ENCODE measurements at places on chromosomes 7 and 10.

DNA sequence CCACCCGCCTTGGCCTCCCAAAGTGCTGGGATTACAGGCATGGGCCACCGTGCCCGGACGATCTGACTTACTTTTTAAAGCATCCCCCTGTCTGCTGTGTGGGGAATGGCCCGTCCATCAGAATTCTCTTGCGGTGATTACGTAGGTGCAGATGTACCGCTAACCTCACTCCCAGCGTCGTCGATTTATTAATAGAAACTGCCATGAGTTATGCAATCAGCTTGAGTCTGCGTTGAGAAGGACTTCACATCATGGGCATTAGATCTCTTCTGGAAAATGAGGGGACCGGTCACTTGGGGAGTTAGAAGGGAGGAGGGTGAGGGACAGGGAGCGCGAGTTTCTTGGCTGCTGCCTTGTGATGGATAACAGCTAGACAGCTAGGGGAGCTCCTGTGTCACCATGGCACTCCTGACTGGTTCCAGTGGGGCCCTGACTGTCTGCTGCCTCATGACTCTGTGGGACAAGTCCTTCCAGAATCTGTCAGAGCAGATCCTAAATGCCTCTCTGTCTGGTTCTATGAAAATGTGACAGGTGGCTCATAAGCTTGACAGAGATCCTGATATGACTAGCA is 35.2 kb downstream of the POR start:
- no peak for DNase-seq

DNA sequence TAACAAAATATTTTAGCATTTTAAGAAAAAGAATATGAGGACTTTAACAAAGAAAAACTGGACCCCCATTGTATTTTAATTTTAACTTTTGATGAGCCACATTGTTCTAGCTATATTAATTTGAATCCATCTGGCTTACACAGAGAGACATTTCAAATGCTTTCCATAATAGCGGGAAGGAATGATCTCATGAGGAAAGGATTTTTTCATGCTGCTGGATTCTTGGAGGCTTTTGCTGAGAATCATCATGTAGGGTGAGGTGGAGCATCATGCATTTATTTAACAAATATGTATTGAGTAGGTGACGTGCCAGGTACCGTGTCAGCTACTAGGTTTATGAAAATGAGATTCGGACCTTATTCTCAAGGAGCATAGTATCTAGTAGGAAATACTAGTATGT is 1006.3 kb downstream of the SORCS1 start:
- DNase-seq: no peak

DNA sequence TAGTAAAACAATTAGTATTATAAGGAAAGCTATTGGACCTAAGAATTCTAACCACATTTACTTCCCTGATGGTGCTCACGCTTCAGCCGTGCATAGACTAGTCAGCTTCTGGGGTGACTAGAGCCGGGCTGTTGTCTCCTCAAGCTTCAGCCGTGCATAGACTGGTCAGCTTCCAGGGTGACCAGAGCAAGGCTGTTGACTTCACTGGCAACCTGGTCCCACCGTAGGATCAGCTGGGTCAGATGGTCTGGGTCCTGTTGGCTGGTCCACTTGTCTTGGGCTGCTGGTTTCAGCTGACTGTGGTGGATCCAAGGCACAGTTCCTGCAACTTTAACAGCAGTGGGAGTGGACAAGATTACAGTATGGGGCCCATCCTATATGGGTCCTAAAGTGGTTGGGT is 99.4 kb downstream of the TRIM24 start:
- no peak for DNase-seq

GRCh38 chr10:55358539-55358938 is 557.5 kb upstream of the PCDH15 start:
- no peak for DNase-seq

- no peak for DNase-seq
Observed at GRCh38 chr7:2587778-2588177, 29.0 kb downstream of the IQCE start.

DNA sequence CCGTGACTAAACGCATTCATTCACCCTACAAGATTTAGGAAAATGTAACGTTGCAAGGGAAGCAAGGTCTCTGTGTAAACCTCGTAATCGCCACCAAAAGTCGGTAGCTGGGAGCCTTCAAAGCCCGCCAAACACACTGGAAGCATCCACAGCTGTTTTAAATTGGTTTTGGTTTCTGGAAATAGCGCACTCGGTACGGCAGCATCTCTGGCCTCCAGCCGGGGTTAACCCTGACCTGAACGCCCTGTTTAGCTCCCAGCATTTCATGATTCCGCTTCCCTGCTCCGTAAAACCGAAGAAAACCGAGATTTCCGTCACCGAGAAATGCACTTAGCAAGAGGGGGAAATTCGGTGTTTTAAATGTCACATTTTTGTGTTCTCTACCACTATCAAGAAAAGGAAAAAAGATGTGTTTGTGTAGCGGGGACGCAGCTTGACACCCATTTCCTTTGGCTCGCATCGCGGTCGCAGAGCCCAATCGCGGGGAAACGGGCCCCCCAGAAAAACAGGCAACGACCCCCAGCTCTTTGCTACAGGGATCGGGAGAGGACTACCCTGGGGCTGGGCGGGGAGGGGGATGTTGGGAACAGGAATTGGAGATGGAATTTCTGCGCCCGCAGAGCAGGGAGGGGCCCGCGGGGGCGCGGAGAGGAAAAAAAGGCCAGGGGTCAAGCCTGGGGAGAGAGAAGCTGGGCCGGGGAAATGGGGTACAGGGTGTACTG is 646 bp downstream of the SGCE start:
- peak; percentile 72 for DNase-seq

DNA sequence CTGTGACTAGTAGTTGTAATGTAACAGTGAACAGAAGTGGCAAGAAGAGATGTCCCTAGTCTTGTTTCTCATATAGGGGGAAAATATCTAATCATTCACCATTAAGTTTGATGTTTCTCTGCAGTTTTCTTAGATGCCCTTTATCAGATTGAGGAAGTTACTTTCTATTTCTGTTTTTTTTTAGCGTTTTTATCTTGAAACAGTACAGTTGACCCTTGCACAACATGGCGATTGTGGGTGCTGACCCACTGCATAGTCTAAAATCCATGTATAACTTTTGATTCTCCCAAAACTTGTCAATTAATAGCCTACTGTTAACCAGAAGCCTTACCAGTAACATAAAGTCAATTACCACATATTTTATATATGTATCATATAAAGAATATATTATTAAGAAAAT is 192.0 kb downstream of the ADK start:
- no peak for DNase-seq

- DNase-seq: no peak
Observed at GRCh38 chr10:18068401-18068800, 71.8 kb upstream of the CACNB2 start.

- peak; percentile 10 for DNase-seq
Observed at GRCh38 chr10:56449770-56450169, 88.7 kb upstream of the ZWINT start.

GRCh38 chr7:147298611-147299043 is 1182.0 kb downstream of the CNTNAP2 start:
- no peak for DNase-seq

DNA sequence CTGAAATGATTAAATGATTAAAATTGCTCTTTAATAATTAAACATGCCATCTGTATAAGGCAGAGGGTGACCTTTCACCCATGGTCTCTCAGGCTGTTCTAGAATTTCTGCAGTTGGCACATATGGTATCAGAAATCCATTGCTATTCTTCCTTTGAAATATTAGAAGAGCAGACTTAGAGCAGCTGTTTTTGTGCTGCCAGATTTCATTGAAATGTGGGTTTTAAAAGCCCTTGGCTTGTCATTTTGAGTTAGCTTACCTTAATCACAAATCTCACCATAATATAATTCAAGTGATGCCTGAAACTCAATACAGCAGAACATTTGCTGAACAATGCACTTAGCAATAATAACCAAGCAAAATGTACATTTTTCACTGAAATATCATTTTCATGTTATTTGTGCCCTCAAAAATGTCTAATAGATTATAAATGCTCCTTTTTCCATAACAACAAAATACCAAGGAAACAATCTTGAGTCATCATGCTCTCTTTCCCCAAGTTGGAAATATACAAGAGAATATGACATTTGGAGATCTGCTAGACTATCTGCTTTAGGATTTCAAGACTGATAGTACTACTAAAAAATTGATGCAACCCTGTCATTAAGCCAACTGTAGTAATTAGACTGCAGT is 16.1 kb upstream of the PTTG1IP2 start:
- peak; percentile 65 for DNase-seq

GRCh38 chr10:11301571-11302111 is 284.0 kb downstream of the CELF2 start:
- no peak for DNase-seq

DNA sequence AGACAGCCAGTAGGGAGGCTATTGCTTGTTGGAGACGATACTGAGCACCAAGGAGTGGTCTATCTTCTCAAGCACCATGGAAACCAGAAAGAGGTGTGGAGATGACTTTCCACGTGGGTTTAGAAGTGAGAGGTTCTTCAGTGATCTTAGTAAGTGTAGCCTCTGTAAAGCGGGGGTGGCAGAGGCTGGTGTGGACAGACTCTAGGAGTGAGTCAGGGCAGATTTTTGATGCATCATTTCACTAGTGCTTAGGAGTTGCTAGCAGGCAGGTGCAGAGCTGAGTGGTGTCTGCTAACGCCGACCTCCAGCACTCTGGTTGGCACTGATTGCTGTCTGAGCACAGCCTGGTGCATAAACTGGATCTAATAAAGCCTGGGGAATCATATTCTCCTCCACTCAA is 78.4 kb upstream of the ADO start:
- DNase-seq: no peak

- peak; percentile 48 for DNase-seq
Observed at GRCh38 chr7:85030893-85031292, 156.0 kb downstream of the SEMA3D start.

DNA sequence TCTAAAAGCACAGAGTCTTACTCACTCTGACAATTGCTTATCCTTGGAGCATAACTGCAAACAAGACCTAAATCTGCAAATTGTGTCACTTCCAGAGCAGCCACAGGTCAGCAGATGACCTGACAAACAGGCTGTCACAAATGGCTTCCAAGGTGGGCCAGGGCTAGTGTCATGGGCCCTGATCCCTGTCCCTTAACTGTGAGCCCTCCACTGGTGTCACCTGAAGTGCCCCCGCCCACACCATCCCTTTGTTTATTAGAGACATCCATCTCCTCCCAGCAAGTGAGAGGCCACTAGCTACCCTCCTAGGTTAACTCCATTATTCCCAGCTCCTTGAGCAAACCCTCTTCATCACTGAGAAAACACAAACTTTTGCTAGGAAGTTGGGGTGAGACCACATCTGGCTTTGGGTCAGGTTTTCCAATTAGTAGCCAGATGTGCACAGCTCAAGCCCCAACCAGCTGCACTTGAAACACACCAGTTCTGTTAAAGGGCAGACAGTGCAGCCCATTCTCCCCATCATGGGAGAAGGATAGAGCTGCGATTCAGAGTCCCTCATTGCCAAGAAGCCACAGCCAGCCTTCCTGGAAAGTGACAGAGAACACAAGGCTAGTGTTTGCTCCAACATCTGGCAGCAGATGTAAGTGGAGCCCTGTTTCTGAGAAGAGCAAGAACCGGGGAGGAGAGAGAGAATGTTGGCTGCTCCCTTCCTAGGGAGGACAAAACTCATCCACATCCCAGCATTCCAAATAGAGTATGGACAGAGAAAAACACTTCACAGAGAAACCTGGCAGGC is 75.7 kb upstream of the NANOS1 start:
- no peak for DNase-seq

- DNase-seq: no peak
Observed at GRCh38 chr10:85607043-85607695, 759.4 kb downstream of the GRID1 start.

DNA sequence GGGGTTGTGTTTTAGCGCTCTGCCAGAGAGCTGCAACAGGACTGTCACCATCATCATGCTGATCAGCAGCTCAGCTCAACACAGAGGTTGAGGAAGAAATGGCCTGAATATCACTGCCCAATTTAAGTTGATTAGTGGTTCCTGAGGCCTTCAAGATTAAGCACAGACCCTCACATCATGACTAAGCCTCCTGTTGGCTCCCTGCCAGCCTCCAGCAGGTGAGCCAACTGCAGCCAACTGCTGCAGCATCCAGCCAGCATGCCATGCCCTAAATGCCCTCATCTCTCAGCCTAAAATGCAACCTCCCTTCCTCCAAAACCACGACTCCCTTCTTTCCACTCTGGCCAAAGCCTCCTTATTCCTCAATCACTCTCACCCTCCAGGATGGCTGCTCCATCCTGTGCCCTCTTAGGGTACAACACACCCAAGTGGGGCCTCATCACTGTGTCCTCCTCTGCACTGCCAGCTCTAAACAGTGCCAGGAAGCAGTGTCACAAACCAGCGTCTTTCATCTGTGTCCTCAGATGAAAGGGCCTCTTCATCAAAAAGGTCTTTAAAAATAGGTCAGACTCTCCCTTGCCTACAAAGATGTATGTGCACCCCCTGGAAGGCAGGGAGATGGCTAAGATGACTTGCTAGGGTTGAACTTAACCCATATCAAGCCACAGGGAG is 259.3 kb downstream of the ZEB1 start:
- no peak for DNase-seq

- no peak for DNase-seq
Observed at GRCh38 chr7:106538638-106539037, 122.3 kb downstream of the CCDC71L start.

GRCh38 chr7:41476460-41476803 is 226.5 kb downstream of the INHBA start:
- DNase-seq: no peak

- DNase-seq: no peak
Observed at GRCh38 chr10:34097682-34098081, 717.4 kb downstream of the PARD3 start.

DNA sequence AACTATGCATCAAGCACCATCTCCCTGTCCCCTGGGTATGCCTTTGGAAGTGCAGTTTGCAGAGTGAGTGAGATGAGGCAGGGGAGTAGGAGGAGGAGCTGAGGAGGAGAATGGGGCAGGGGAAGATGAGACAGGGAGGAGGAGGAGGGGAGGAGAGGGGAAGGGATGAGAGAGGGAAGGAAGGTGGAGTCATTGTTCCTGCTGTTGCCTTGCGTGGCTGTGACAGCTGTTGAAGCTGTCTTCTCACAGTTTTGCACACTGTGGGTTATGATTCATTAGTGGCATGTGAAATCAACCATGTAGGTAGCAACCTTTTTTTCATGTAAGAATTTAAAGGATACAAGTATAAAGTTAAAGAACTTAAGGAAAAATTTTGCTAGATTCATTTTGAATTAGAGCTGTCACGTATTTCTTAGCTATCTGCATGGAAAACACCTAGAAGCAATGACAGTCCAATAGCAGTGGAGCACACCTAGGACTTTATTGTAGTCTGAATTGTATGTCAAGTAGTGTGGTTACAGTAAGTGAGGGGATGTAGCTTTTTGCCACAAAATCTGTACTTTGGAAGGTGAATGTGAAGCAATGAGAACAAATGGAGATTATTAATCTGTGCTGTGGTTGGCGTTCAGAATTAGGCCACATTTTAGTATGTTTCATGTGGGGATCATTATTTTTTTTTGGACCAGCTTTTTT is 21.7 kb downstream of the CCM2 start:
- DNase-seq: no peak
